ENCODE measurements at places on chromosomes 12 and 14.

DNA sequence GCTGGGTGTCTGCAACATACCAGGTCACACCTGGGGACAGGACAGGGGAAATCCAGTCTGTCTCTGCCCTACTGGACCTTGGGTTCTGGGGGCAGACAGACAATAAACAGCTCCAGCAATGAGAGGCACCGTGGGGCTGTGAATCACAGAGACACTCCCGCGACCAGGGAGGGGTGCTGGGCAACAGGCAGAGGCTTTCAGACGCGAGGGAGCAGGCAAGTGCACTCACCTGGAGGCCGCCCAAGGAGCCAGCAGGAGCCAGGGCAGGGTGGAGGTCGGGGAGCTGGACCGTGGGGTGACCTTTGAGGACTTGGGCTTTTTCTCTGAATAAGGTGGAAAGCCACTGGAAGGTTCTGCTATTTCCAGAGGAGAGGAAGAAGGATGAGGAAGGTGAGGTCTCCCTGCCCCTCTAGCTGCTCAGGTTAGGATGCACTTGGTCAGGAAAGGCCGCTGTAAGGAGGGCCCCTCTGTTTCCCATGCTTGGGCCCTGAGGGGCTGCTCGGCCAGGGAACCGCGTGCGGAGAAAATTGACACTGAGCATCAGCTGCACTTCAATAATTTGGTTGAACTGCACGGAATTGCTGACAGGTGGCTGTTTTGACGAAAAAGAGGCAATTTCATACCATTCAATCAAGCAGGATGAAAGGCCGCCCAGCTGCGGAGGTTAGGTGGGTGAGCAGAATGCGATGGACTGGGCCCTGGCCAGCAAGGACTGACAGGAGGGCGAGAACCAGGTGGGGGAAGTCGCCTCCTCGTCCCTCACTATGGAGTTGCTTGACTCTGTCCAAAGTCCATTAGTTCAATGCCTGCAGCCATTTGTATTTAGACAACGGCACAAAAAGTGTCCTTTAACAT, 42.2 kb downstream of the JAG2 start:
- DNase-seq = no peak

- DNase-seq = no peak
Measured at GRCh38 chr12:60162988-60163720, 567.3 kb downstream of the SLC16A7 start.

DNA sequence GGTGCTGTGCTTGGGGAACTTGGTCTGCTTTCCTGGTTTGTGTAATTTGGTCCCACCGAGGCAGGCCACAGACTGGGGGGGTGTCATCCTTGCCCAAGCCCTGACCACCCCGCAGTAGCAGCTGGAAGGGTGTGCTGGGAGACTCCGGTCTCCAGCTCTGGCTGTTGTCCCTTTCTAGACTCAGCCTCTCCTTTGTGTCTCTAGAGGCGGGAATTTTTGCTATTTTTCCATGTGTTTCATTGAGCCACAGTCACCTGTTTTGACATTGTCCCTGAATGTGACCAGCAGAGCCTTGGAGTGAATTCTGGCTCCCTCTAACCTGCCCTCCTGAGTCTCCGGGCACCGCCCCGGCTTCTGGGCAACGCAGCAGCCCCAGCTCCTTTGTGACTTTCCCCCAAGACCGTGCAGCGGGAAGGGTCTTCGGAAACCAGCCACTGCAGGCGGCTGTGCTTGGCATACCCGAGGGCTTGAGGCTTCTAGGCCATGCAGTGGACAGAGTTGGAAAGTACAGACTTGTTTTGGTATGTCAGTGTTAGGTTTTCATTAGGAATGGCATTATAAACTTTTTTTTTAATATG, 98.6 kb downstream of the TNFAIP2 start:
- no peak for DNase-seq

GRCh38 chr14:93002049-93002448, 79.1 kb downstream of the CHGA start:
- no peak for DNase-seq

GRCh38 chr14:103209054-103209453, 85.8 kb downstream of the TNFAIP2 start:
- DNase-seq = no peak
